ENCODE measurements at places on chromosomes 1 and 21. TPM values are rescaled to one million over a fixed set of nuclear protein-coding genes. Genes with fewer than 3 reads are reported as not detected.
A peak's percentile ranks its signal among the peaks of the same experiment; 100 is the strongest.

- no peak for DNase-seq
These were observed 2.9 kb downstream of the KCNJ10 start for GRCh38 chr1:160066829-160067745.

GRCh38 chr1:89987159-89987819 is 7.6 kb upstream of the ZNF326 start:
- peak; percentile 85 for DNase-seq

GRCh38 chr1:63651161-63651701 is 58.0 kb downstream of the PGM1 start:
- DNase-seq = no peak

Gene CYP4A11
- total RNA-seq = not detected

Gene C1orf210
- not detected for total RNA-seq

Gene PRELP
- 0.11 TPM for total RNA-seq

DNA sequence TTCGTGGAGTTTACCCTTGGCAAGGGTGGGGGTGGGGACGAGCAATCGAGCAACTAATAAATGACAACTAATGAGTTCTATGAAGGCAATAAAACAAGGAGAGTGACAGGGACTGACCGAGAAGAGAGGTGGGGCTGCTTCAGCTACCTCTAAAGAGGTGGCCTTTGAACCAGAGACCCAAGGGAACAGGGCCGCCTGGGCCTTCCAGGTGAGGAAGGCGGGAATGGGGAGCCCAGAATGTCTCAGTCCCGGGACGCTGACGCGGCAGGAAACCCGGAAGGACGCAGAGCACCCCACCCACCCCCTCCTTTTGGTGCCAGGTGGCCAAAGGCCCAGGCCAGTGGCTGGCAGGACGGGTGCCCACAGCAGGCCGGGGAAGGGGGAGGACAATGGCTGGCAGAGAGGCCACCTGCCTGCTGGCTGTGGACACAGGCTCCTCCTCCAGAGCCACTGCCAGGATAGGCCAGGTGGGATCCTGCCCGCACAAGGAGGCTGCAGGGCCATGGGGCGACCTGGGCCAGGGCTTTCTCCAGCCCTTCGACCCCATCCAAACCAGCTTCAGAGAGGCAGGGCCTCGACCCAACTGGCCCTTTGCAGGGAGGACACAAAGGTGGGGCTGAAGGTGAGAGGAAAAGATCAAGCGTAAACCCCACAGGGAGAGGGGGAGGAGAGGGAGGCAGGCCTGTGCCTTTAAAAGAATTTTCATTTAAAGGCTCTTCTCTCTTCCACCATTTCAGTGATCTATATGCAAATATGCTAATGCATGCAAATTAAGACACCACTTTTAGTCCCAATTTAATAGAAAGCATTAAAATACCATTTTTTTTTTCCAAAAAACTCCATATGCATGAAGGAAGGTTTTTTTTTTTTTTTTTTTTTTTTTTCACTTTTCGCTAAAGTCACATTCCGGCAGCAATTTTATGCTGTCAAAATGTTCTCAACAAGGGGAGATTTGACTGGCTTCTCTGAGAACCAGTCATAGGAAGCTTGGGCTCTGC is 58.1 kb downstream of the CASZ1 start:
- DNase-seq = no peak

GRCh38 chr1:6612641-6613360 is 730 bp upstream of the PHF13 start:
- peak; percentile 83 for DNase-seq

DNA sequence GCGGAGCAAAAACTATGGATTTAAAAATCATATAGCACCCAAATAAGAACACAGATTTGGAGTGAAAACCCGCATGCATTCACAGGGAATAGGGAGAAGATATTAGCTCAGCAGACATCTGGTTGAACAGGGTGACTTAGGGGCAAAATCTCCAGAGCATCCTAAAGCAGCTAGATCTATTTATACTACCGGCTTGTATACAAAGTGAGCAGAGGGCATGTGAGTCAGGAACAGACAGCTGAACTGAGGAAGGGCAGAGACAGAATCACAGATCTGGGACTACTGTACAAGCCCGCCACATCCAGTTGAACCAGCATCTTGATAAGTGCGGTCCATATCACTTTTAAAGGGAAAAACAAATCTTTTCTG is 35.2 kb upstream of the EXOSC10 start:
- peak; percentile 75 for DNase-seq

GRCh38 chr21:44265734-44266270 is 4.1 kb upstream of the DNMT3L start:
- DNase-seq = no peak

Gene GBP5
- not detected for total RNA-seq

Gene ZBTB8A
- total RNA-seq = 3.7 TPM

GRCh38 chr1:197675583-197676208 is 99.6 kb downstream of the DENND1B start:
- DNase-seq = peak; percentile 7

DNA sequence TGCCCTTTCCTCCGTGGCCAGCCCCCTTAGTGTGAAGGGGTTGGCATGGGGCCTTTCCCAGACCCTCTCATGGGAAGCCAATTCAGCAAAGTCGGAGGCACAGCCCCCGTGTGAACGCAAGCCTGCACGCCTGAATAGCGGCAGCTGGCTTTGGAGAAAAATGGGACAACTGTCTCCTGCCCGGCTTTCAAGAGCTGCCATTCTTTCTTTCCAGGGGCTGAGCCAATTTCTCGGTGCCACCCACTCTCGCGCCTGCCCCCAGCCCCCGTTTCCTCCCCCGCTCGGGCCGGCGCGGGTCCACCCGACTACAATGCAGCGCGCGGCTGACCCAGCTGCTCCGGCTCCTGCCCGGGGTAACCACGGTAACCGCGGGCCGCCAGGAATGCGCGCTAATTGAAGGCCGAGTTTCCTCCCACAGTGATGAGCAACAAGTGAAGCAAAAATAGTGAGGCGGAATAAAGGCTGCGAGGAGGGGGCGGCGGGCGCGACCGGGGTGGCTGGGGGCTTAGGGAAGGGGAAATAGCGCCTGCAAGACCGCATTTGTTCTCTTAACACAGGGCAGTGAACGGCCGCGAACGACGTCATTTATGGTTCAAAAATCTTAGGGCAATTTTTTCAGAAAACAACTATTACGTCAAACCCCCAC is 27.8 kb downstream of the ILDR2 start:
- peak; percentile 91 for DNase-seq

DNA sequence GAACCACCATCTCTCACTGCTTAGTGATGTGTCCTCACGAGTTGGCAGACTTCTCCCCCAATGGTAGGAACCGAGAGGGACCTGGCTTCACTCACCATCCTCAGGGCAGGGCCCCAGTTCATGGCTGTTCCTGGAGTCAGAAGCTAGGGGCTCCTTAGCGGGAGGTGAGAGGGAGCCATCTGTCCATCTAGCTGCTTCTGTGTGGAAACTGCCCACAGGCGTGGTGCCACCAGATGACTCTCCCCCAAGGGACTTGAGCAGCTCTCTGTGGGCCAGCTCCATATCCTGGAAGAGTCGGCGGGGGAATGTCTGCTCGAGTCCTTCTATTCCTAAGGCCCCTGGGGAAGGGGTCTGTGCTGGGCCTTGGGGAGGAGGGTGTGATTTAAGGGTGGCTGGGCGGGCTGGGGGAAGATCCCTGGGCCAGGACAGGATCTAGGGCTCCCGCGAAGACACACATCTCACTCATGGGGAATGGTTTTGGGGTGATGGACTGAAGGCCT is 16.3 kb downstream of the LRRC71 start:
- DNase-seq = peak; percentile 53

Gene TFAP2E
- total RNA-seq = not detected

- DNase-seq = peak; percentile 77
These were observed 30.2 kb downstream of the PRDX6 start for GRCh38 chr1:173507205-173507846.
